NCI-H2171 treated with DMSO at 0.1 percent for 48 hours (cell line): ENCODE measurements at places on chromosomes 6 and 20.
A peak's percentile ranks its signal among the peaks of the same experiment; 100 is the strongest.

DNA sequence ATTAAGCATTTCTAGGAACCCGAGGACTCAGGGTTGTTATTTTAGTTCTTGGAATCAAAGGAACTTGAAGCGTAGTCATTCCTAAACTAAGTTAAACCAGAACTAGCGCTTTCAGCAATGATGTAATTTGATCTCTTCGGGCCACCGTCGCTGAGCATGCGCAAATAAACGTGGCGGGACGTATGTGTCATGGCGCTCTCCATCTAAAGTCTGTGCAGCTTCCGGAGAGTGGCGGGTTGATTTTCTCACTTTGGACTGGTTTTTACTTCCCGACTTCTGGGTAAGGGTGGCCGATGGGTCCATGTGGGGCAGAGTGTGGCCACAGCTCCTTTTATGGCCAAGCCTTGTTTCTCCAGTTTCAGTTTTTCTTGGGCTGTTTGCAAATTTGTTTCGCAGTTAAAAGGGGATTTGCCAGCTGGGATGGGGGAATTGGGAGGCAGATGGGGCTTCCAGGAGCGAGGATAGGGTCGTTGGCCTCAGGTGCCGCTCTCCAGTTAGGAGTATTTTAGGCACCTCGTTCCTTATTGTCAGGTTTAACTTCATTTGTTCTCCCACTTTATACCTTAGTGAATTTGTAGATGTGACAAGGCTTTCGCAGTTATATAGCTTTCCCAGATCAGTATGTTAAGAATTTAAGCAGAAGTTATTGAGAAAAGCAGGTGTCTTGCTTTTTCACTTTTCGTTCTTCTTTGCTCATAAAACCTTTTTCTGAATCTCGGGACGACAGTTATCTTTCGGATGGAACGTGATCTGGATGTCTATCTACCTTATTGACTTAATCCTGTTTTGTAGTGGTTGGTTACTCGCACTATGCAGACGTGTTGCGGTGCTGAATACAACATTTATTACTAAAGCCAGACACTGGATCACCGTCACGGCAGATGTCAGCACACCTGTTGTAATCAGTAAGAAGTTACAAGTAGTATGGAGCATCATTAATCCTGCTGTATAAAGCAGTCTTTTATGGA, at the start of gene CDKAL1:
CDKAL1 (plus strand) TSS at position 163 of the 968 bp plus-strand sequence. CDS start 11,894 bp downstream, outside the sequence.
- peak; percentile 96 for DNase-seq

GRCh38 chr6:43062818-43063217, 3.4 kb downstream of the KLC4 start:
- no peak for DNase-seq

GRCh38 chr20:63549019-63549418, 1.5 kb upstream of the SRMS start:
- no peak for DNase-seq

DNA sequence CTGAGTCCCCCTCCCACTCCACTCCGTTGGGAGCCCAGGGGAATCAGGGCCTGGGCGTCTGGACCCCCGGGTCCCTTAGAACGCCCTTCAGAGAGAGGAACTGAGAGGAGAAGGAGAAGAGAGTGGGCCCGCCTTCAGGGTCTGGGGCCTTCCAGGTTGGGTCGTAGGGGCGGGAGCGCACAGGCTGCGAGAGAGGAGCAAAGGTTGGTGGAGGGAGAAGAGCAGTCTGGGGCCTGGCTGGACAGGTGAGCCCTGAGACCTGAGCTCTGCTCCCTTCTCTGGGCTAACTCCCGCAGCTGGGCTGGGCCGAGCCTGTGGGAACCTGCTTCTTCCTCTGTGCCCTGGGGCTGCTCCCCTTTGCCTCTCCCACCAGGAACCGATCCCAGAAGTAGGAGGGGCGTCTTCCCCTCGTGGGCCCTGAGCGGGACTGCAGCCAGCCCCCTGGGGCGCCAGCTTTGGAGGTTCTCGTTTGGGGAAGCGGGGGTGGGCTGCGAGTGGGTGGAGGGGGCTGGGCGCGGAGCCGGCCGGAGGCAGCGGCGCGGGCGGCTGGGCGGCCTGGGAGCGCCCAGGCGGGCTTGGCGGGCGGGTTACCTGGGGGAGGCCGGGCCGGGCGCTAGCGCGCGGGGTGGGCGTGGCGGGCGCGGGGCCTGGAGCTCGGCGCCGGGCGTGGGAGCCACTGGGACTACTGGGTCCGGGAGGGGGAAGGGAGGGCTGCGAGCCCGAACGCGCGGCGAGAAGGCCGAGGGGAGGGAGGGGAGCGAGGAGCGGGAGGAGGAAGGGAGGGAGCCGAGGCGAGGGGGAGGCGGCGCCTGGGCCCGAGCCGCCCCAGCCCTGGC, at the start of gene DDR1:
DDR1 (plus strand) TSS at position 835 of the 836 bp plus-strand sequence. CDS start 4,211 bp downstream, outside the sequence.
- DNase-seq, result peak; percentile 76

DNA sequence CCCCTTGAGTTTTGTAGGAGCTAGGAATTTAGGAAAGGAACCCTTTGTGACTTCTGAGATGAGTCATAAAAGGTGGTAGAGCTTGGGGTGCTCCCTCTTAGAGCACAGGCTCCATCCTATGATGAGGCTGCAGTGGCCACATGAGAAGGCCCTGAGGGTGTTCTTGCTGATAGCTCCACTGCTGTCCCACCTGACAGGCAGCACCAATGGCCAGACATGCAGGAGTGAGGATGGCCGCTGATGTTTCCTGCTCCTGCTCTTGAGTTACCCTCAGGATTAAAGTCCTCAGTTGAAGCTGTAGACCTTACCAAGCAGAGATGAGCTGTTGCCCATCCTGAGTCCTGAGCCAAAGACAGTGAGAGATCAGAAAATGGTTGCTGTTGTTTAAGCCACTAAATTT, 512.1 kb downstream of the CDH26 start:
- no peak for DNase-seq

GRCh38 chr6:161833099-161833860, 559.4 kb upstream of the AGPAT4 start:
- no peak for DNase-seq

DNA sequence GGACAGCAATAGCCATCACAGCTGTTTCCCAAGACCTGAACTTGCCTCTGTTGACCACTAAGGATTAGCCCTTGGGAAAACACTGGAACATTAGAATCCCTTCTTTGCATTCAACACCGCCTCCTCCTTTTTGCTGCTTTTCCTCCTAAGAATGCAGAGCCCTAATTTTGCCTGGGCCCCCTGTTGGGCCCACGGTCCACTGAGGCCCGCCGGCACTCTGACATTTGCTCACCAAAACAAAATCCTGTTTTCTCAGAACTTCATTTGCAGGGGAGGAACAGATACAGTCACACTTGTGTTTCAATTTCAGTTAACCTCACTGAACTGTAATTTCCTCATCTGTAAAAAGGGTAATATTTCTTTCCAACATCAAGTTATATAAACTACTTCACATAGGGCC, 116.0 kb upstream of the JARID2 start:
- no peak for DNase-seq

GRCh38 chr6:16735014-16735413, 26.2 kb downstream of the ATXN1 start:
- DNase-seq, result no peak

DNA sequence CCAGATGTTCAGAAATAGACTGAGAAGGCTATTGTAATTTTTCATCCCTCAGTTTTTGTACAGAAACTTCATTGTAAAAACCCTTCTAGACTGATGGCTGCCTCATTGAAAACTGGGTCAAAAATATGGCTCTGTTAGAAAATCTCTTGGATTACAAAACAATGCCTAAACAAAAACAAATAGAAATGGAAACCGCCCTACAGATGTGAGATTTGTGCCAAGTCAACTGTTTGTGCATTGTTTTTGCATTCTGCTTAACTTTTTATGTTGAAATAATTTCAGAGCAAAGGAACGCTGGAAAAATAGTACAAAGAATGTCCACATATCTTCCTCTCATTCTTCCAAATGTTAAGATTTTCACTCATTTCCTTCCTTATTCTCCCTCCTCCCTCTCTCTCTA, 425.1 kb downstream of the FOXA2 start:
- DNase-seq, result no peak

DNA sequence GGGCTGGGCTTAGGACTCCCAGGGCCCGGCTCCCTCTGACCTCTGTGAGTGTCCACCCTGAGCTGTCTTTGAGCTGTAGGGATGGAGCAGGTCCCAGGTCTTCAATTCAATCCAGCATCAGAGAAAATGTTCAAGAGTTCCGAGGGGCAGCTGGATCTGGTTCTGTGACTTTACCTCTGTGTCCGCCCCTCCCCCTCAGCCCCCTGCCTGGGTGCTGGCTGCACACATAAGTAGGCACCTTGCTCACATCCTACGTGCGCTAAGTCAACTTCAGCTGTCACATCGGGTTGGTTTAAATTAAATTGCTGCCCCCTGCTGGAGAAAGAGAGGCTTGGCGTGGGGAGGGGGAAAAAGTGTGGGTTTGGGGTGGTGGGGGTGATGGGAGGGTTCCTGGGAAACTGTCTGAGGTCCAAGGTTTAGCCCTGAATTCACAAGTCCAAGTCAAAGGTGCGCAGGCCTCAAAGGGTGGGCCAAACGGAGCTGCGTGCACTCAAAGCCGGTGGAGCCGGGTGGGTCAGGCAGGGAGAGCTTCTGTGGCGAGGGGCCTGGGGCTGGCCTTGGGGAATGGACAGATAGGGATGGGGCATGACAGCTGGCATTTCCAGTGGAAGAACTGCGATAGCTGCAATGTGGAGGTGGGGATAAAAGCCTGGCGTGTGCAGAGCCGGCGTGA, 3.0 kb downstream of the WFDC5 start:
- no peak for DNase-seq

DNA sequence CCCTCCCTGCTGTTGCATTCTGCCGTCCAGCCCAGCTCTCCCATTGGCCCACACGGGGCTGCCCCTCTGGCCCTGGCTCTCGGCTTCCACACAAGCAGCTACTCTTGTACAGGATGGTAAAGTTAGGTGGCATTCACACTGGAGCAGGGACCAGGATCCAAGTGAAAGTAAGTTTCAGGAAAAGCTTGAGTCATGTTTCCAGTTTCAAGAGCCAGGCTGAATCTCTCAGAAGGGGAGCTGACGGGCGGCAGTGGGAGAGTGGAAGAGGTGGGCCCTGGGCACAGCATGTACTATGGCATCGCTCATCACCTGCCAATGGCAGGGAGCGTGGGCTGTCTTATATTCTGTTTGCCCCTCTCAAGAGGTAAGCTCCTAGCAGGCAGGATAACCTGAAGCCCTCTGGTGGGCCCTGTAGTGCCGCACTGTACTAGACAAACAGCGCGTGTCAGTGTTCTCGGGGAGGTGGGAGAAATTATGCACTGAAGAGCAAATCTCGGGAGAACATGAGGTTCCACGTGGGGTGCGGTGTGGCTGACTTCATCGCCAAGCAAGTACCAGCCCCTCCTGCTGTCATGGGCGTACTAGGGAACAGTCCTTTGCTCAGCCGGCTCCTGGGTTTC, 241.5 kb downstream of the NRN1 start:
- DNase-seq, result no peak

DNA sequence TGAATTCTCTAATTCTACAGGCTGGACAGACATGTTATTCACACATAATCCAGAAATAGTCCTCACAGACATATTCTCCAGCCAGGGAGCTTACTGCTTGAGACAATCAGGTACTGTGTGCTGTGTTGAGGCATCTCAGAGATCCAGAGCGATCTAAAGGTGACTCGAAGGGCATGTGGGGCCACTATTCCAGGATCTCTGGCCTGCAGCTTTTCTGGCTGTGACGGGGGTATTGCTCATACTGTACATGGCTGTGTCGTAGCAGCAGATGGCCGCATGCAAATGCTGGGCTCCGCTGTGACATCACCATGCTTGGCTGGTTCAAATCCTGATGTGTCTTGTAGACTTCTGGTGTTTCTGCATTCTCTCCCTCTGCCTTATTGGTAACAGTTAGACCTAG, 37.8 kb downstream of the CD109 start:
- no peak for DNase-seq

DNA sequence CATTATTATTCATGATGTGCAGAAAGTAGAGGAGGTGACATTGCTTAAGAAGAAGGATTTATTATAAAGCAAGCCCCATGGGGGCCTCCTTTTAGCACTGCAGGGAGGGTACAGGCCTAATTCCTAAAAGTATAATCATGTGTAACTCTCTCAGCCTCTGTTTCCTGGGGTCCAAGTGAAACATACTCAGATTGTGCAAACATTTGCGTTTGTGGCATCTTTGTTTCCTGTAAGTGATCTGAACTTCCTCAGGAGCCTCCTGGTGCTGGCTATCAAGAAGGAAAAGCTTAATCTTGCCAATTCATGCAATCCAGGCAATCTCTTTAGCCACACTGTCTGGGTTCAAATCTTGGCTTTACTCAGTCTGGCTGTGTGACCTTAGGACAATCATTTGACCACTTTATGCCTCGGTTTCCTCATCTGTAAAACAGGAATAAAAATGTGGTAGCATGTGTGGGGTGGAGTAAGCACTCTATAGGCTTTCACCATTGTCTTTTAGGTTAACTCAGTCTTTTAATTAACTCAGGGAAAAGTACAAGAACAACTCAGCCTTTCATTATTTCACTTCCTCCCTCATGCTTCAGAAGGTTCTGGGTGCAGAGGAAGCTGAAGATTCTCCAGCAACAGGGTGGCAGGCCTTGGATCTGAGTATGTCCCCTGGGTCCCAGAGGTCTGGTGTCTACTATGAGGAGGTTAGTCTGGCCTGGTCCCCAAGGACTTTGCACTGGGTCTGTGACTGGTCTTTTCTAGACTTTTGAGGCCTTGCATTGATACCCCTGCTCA, 831 bp upstream of the SIRPB2 start:
- no peak for DNase-seq

- peak; percentile 58 for DNase-seq
Measured at GRCh38 chr6:26311012-26311384, 54.0 kb upstream of the BTN3A2 start.

DNA sequence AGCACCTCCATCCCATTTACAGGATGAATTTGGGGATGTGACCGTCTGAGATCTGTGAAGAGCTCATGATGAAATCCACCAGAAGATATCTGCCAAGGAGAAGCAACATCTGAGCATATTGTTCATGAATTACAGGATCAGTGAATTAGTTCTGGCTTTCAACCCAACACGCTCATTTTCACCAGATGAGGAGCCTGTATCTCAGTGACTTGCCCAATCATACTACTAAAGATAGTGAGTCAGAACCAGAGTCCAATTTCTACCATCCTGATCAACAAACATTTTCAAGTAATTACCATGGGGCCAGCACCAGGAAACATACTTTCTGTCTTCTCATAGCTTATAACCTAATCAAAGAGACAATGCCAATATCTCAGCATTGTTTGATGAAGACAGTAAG, 116.6 kb downstream of the ZDHHC14 start:
- no peak for DNase-seq

- DNase-seq, result no peak
Measured at GRCh38 chr6:138785079-138785478, 10.8 kb upstream of the ECT2L start.

DNA sequence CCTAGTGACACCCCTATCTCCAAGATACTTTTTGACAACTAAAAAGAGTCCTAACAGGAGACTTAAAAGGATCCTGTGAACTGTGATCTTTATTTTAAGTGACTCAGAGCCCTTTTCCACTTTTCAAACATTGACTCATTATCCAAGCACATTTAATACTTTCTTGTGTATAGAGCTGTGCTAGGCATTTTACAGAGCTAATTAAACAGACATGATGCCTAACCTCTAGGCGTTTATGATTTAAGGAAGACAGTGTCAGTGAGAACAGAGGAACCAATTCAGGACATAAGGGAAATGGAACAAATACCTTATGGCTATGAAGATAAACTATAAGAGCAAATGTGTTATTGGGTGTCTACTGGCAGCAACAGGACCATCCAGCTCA, 282.6 kb downstream of the TPBG start:
- no peak for DNase-seq

GRCh38 chr6:149031859-149032598, 285.2 kb downstream of the UST start:
- no peak for DNase-seq
